ENCODE measurements at places on chromosomes 11 and 22.

GRCh38 chr11:115170133-115170815 lies 333.9 kb downstream of the CADM1 start:
- no peaks in the 10 kb centered on the region for H3K36me3 ChIP-seq
- no peak for ATAC-seq
- H3K4me3 ChIP-seq: no peak overlapping the region
- no peak overlapping the region for H3K27ac ChIP-seq
- H3K27me3 ChIP-seq: peaks cover 32% of the 10 kb centered on the region

- H3K4me3 ChIP-seq: no peak overlapping the region
- H3K27ac ChIP-seq: peak overlapping the region; percentile 98
- H3K4me1 ChIP-seq: peaks cover 47% of the 10 kb centered on the region
These were observed 44.8 kb downstream of the FAM83F start for GRCh38 chr22:40039482-40040115.

DNA sequence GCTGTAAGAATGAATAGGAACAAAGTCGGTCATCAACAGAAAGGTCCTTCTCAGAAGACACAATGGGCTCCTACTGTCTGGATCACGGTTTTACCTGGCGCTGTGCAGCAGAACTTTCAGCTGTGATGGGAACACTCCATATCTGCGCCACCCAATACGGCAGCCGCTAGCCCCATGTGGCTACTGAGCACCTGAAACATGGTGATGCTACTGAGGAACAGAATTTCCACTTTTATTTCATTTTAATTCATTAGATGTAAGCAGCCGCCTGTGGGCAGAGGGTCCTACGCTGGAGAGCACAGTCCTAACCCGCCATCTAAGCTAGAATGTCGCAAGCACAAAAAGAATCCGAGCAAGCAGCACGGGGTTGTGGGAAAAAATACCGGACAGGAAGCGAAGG lies 2.7 kb downstream of the SULT4A1 start:
- H3K4me1 ChIP-seq: peaks cover 10% of the 10 kb centered on the region
- no peak overlapping the region for H3K27ac ChIP-seq
- no peak overlapping the region for H3K4me3 ChIP-seq
- H3K36me3 ChIP-seq: no peaks in the 10 kb centered on the region

GRCh38 chr11:126929179-126930061 lies 71.2 kb downstream of the KIRREL3 start:
- H3K4me1 ChIP-seq: no peaks in the 10 kb centered on the region
- ATAC-seq: peak; percentile 31
- H3K27ac ChIP-seq: no peak overlapping the region
- H3K27me3 ChIP-seq: peaks cover 19% of the 10 kb centered on the region

DNA sequence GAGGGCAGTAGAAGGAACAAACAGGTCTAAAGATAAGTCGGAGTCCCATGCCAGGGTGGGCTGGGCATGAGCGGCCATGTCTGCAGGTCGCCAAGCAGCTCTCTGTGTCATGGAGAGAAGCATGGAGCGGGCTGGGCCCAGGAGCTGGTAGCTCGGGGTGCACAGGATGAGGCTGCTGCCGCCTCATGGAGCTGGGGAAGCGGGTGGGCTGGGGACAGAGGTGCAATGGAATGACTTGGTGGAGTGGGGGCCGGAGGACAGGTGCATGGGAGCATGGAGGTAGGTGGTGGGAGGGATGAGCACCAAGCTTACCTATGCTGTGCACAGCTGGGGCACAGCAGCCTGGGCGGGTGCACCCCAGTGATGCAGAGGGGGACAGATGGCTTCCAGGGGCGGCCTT lies 3.6 kb downstream of the NRXN2 start:
- no peak for ATAC-seq
- H3K36me3 ChIP-seq: no peaks in the 10 kb centered on the region
- peaks cover 86% of the 10 kb centered on the region for H3K27me3 ChIP-seq
- no peak overlapping the region for H3K27ac ChIP-seq

DNA sequence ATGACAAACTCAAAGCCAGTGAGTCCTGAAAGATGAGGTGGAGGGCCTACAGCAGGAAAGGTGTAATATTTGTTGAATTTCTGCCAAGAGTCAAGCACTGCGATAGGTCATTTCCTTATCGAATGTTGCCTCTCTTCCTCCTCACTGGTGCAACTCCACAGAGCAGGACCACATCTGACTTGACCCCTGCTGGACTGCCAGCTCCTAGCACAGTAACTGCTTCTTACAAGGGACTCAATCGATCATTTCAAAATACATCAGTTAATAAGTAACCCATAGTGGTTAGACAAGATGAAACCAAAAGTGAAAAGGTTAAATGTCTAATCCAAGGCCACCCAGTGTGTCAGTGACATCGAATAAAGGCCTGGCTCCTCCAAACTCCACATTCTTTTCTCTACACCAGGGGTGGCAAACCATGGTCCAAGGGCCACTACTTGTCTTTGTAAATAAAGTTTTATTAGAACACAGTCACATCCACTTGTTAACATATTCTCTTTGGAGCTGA lies 98.5 kb upstream of the CSNK2A3 start:
- H3K27ac ChIP-seq: no peak overlapping the region
- H3K27me3 ChIP-seq: no peaks in the 10 kb centered on the region
- no peak overlapping the region for H3K4me3 ChIP-seq
- H3K4me1 ChIP-seq: no peaks in the 10 kb centered on the region

- no peaks in the 10 kb centered on the region for H3K4me1 ChIP-seq
- H3K27ac ChIP-seq: no peak overlapping the region
- no peaks in the 10 kb centered on the region for H3K36me3 ChIP-seq
These were observed 129.7 kb downstream of the SPATA19 start for GRCh38 chr11:133715602-133716001.

- H3K4me1 ChIP-seq: peaks cover 14% of the 10 kb centered on the region
- no peaks in the 10 kb centered on the region for H3K27me3 ChIP-seq
- H3K27ac ChIP-seq: peak overlapping the region; percentile 75
These were observed 175.5 kb downstream of the ADAMTS15 start for GRCh38 chr11:130623670-130624668.

- H3K36me3 ChIP-seq: no peaks in the 10 kb centered on the region
- H3K4me1 ChIP-seq: no peaks in the 10 kb centered on the region
- ATAC-seq: peak; percentile 34
- no peak overlapping the region for H3K27ac ChIP-seq
These were observed 70.1 kb upstream of the PICALM start for GRCh38 chr11:86138958-86139357.

- no peak overlapping the region for H3K4me3 ChIP-seq
- ATAC-seq: no peak
- peaks cover 59% of the 10 kb centered on the region for H3K27me3 ChIP-seq
- H3K27ac ChIP-seq: no peak overlapping the region
- no peaks in the 10 kb centered on the region for H3K4me1 ChIP-seq
These were observed 13.9 kb downstream of the RTN4RL2 start for GRCh38 chr11:57474017-57474802.

DNA sequence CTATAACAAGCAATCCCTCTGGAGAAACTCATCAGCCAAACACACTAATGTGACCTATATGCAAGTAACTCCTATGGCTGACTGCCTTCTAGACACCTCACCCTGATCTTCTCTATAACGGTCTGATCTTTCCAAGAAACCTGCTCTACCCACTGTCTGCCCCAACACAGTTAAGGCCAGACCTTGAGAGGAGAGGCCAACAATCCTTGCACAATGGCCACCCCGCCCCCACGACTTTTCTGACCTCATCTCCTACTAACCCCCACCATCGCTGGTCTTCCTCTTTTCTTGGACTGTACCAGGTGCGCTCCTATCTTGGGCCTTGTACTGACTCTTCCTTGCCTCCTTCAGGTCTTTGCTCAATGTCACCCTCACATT lies 12.5 kb downstream of the HIRA start:
- no peaks in the 10 kb centered on the region for H3K27me3 ChIP-seq
- no peaks in the 10 kb centered on the region for H3K36me3 ChIP-seq
- no peak overlapping the region for H3K27ac ChIP-seq
- H3K4me3 ChIP-seq: no peak overlapping the region
- H3K4me1 ChIP-seq: peaks cover 18% of the 10 kb centered on the region

DNA sequence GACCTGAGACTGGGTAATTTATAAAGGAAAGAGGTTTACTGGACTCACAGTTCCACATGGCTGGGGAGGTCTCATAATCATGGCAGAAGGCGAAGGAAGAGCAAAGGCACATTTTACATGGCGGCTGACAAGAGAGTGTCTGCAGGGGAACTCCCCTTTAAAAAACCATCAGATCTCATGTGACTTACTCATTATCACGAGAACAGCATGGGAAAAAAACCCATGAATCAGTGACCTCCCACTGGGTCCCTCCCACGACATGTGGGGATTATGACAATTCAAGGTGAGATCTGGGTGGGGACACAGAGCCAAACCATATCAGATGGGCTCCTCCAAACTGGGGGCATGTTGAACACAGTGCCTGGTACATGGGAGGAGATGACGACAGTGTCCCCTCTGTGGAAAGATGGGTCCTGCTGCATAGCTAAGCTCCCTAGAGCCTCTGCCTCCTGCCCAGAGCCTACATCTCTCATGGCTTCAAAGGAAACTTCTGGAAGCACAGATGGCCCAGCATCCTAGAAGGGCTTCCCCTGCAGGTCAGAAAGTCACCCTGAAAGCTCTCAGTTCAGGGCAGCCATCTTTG lies 46.1 kb downstream of the MYEOV start:
- no peak overlapping the region for H3K4me3 ChIP-seq
- H3K27ac ChIP-seq: no peak overlapping the region

DNA sequence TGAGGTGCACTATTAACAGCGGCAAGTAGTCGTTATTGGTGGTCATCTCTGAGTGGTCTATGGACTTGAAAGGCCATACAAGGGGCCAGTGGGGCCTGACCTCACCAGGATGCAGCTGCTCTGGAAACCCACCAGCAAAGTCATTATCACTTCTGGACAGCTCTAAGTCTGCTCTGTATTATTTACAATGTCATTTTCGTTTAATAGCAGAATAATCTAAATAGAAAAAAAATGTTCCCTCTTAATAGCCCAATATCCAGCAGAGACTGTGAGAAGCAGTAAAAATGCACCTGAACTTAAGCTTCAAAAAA lies 85.0 kb upstream of the EED start:
- no peak overlapping the region for H3K27ac ChIP-seq
- ATAC-seq: no peak
- H3K27me3 ChIP-seq: no peaks in the 10 kb centered on the region
- H3K4me1 ChIP-seq: peaks cover 7% of the 10 kb centered on the region
- H3K36me3 ChIP-seq: no peaks in the 10 kb centered on the region

GRCh38 chr11:128692753-128693415 lies 988 bp upstream of the FLI1 start:
- ATAC-seq: peak; percentile 18
- H3K4me3 ChIP-seq: peak overlapping the region; percentile 32
- H3K36me3 ChIP-seq: no peaks in the 10 kb centered on the region

DNA sequence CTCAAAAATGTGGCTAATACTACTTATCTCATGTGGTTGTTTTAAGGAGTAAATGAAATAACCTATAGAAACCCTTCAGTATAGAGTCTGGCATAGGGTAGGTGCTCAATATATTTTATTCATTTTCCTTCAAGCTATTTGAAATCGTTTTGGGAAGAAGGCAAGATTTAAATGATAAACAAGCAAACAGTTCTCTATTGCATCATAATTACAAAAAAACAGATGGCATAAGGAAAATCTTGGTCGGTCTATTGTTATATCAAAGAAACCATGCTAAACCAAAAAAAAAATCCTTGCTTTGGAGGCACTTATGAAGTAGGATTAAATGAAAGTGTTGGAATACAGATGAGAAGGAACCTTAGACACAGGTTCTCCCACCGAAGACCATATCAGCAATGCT lies 4.7 kb downstream of the ZNF202 start:
- H3K36me3 ChIP-seq: no peaks in the 10 kb centered on the region
- H3K4me1 ChIP-seq: peaks cover 7% of the 10 kb centered on the region
- no peak overlapping the region for H3K27ac ChIP-seq
- no peak overlapping the region for H3K4me3 ChIP-seq
- no peak for ATAC-seq
- H3K27me3 ChIP-seq: no peaks in the 10 kb centered on the region

DNA sequence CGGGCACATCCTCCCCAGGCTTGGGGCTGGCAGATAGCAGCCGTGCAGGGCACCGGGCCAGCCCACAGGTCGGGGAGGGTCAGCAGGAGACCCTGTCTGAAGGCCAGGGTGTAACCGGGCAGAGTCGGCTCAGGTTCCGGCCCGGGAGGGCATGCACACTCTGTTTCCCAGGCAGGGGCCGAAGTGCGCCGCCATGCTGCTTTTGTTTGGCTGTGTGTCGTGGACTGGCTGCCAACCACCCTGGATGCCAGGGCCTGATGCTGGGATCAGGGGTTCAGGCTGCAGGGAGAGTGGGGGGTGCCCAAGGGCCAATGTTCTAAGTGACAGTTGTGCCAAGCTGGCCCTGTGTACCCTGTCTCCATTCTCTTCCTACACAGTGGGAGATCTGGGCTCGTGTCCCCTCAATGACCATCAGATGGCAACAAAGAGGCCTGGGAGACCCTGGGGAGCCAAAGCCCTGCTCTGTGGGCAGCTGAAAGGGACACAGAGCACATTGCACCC lies 120.9 kb upstream of the B3GAT1 start:
- H3K27ac ChIP-seq: no peak overlapping the region
- H3K4me3 ChIP-seq: no peak overlapping the region
- H3K4me1 ChIP-seq: no peaks in the 10 kb centered on the region
- H3K27me3 ChIP-seq: peaks cover 44% of the 10 kb centered on the region

- H3K36me3 ChIP-seq: no peaks in the 10 kb centered on the region
- no peak for ATAC-seq
- H3K27me3 ChIP-seq: no peaks in the 10 kb centered on the region
- H3K4me3 ChIP-seq: no peak overlapping the region
- H3K4me1 ChIP-seq: no peaks in the 10 kb centered on the region
- H3K27ac ChIP-seq: no peak overlapping the region
These were observed 506.3 kb upstream of the LUZP2 start for GRCh38 chr11:23990346-23991164.

DNA sequence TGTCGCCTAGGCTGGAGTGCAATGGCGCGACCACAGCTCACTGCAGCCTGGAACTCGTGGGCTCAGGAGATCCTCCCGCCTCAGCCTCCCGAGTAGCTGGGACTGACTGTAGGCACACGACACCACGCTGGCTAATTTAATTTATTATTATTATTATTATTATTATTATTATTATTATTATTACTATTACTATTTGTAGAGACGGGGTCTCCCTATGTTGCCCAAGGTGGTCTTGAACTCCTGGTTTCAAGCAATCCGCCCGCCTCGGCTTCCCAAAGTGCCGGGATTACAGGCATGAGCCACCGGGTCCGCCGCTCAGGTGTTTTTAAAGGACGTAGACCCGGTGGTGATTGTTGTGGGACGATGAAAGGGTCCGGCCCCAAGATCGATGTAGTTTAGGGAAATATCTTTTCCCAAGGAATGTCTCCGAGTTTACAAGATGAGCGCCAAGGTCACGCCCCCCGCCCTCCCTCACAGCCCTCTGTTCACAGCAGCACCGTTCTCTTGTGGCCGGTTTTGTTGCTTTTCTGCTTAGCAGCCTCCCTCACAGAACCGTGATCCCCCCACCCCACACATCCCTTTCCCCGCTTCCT lies 728 bp upstream of the POGLUT3 start:
- H3K27ac ChIP-seq: peak overlapping the region; percentile 92
- no peaks in the 10 kb centered on the region for H3K36me3 ChIP-seq
- H3K27me3 ChIP-seq: no peaks in the 10 kb centered on the region

DNA sequence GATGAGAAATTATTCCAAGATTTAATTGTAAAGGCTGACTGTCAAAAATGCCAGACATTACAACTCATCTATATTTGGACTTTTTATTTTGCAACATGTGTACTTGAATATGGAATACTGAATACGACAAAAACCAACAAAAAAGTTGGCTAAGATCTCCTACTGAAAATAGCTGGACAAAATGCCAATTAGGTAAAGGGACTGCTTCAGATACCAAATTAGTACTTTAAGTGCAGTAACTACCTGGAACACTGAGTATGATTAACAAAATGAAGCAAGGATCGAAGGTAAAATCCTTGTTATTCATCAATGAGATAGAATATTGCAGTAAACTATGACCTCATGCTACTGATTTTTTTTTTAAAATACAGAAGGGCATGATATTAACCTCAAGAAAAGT lies 173.8 kb downstream of the SOX6 start:
- ATAC-seq: no peak
- no peaks in the 10 kb centered on the region for H3K4me1 ChIP-seq
- no peaks in the 10 kb centered on the region for H3K36me3 ChIP-seq
- no peaks in the 10 kb centered on the region for H3K27me3 ChIP-seq
